ENCODE measurements at places on chromosomes 1 and 21.

DNA sequence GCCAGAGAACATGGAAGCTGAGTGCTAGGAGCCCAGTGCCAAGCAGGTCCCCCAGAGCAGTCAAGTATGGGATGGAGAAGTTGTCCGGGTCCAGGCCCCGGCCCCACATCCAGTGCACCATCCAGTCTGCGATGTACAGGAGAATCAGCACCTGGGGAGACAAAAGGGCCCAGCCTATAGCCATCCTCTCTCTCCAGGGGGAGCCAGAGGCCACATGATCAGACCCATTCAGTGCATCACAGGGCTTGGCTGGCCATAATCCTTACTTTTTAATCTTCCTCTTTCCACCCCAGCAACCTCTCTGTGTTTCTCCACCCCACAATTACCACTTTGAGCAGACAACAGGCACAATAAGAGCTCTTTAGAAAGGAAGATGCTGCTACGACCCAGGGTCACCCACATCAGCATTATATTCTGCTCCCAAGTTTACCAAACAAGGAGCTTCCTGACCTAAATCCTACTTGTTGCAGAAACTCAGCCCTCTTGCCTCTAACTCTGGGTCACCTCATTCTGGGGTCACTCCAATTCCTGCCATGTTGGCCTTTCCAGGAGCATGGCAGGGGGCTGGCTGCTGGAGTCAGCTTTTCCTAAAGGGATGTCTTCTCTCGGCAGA is 16.4 kb upstream of the RAB29 start:
- peak; percentile 71 for DNase-seq

- DNase-seq = no peak
Observed at GRCh38 chr1:5253036-5253435, 598.6 kb downstream of the AJAP1 start.

DNA sequence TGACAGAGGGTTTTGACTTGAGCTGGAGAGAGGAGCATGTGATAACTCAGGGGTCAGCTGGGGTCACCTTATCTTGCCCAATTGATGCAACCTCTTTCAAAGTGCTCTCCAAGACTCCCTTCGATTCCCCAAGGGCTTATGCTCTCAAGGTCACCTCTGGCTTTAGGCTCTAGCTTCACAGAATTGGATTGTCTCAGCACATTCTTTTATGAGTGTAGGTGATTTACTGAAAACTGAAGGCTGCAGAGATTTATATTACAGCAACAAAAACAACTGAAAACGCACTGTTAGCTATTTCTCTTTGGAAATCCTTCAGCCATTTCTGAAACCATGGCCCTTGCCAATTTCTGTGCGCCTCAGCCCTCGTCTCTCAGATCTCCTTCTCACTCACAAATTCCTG is 34.5 kb upstream of the MAP1LC3C start:
- no peak for DNase-seq

DNA sequence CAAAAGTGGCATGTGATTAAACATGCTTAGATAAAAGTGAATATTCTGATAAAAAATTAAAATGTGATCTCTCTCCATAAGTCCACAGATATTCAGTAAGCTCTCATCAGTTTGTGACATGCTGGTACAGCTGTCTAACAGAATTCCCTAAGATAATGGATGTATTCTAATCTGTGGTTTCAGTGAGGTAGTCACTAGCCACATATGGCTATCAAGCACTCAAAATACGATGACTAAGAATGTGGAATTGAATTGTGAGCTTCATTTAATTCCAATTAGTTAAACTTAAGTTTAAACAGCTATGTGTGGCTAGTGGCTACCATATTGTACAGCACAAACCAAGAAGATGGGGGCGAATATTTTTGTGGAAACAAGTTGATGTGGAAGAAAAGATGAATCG is 4.1 kb upstream of the REG4 start:
- DNase-seq = no peak

GRCh38 chr1:200409203-200409760 is 554 bp downstream of the ZNF281 start:
- DNase-seq = no peak

GRCh38 chr1:239178961-239179360 is 207.4 kb upstream of the CHRM3 start:
- DNase-seq = peak; percentile 5

DNA sequence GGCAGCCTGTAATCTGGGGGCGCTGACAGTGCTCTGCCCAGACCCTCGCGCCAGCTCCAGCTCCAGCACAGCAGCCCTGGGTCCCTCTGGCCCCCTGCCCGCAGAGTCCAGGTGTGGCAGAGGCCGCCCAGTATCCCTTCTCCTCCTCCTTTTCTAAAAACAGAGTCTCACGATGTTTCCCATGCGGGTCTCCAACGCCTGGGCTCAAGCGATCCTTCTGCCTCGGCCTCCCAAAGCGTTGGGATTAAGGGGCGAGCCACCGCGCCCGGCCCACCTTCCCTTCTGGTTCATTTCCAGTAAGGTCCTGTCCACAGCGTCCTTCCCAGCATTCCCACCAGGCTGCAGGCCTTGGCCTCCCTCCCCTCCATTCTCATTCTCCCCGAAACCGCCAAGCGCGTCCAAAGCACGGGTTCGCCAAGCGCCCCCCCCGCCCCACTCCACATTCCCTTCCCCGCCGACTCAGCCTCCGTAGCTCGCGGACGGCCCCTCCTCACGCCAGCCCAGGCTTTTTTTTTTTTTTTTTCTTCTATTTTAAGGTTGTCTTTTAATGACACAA is 2.0 kb upstream of the PCBP3 start:
- no peak for DNase-seq

DNA sequence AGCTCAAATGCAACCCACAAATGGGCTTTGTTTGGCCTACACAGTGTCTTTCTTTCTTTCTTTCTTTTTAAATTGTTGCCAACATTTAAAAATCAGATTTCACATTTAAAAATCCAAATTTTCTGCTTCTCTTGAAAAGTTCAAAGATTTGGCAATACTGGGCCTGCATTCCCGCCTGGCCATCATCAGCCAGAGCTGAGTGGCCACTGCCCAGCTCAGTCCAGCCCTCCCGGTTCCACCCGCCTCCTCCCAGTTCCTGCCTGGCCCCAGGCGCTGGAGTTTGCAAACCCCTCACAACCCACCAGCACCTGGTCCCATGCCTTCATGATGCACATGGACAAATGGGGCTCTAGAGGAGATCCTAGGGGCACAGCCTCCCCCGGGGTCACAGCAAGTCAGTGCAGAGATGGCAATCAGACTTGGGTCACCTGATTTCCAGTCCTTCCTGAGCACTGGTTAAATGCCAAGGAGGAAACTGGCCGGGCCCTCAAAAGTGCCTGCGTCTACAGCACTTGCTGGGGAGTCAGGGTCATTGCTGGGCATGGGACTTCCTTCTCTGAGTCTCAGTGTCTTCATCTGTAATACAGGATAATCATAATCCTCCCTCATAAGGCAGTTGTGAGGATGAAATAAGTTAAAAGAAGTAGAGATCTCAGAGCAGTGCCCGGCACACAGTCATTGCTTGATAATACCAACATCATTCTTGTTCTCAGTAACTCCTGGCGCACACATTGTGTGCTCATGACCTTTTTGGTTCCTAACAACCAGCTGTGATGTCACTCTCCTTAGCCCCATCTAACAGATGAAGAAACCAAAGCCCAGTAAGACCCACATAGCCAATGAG is 41.0 kb upstream of the LAPTM5 start:
- no peak for DNase-seq

DNA sequence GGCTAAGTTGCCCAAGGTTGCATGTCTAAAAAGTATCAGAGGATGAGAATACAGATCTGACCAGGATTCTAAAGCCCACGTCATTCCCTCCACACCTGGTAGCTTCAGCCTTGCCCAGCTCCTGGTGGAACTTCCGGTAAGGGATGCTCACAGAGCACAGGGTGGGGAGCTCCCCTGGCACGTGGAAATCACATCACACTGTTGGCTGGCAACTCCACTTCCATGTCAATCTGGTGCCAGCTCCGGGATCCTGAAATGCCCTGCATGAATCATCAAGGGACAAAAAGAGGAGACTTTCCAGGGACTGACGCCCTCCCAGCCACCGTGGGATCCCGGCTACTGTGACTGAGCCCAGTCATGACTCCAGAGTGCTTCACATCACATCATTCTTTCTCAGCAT is 12.4 kb upstream of the BCAR3 start:
- no peak for DNase-seq

DNA sequence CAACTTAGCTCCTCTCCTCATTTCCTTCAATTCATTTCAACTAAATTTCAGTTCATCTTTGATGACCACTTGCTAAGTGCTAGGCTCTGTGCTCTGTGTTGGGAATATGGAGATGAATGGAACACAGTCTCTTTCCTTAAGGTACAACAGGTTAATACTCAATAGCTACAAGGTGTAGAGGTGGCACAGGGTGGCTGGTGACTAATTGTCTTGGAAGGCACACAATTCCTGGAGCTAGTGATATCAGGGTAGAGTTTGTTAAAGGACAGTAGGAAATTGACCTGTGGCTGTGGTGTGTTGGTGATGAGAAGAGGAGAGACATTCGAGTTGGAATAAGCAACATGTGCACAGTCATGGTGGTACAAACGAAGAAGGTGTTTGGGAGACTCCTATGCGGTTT is 124.9 kb downstream of the RUNX1 start:
- no peak for DNase-seq

DNA sequence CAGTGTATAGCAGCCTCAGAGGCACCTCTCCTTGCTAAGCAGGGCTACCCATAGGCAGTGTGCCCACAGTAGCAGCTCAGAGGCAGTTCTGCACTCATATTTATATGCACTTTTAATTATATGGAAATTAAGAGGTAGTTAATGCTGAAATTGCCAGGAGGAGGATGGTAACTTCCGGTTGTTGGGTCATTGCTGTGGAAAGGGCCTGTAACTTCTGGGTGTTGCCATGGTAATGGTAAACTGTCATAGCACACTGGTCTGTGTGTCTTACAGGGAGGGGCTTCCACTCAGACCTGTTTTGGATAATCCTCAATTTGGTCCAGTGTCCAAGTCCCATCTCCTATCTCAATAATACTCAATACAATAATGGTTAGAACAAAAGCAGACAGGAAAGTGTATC is 7.6 kb downstream of the CFH start:
- DNase-seq = no peak

DNA sequence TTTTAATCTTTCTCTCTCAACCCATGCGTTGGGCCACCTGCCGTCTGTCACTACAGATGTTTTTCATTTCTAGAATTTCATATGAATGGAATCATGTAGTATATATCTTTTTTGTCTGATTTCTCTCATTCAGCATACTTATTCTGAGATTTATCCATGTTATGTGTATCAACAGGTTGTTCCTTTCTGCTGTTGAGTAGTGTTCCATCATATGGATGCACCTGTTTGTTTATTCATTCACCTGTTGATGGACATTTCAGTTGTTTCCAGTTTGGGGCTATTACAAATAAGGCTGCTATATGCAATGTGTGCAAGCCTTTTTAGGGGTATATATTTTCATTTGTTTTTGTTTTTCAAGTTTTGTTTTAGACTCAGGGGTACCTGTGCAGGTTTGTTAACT is 9.4 kb upstream of the SLC41A1 start:
- no peak for DNase-seq

DNA sequence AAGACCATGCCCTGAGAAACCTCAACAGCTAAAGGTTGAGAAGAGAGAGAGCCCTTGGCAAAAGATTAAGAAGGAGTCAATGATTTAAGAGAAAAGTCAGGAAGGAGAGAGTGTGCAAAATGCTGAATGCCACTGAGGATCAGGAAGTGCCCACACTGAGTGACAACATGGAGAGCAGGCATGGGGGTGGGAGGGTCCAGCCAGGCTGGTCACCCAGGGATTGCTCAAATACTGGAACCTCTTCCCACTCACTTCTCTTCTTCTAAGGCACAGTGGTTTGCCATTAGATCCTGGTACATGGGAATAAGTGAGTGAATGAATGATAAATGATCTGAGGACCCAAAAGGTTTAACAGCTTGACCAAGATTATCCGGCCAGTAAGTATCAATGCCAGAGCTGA is 11.1 kb downstream of the PRR9 start:
- no peak for DNase-seq

DNA sequence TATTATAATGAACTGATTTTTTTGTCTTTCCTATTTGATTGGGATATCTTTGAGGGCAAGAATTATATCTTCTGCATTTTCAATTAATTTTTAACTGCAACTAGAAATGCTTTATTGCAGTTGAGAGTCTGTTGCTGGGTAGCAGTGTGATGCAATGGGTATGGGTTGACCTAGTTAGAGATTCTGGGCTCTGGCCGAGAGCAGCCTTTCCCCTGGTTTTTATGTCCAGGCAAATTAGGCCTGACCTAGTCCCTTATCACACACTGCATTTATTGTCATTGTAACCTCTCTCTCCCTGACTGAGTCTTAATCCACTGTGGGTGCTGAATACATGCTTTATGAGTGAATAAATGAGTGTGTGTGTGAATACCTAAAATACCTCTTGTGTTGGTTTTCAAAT is 206.4 kb upstream of the PTGFR start:
- no peak for DNase-seq

GRCh38 chr1:44408212-44408582 is 3.1 kb downstream of the RNF220 start:
- DNase-seq = no peak

- DNase-seq = no peak
Observed at GRCh38 chr1:21497466-21498061, 11.7 kb upstream of the ALPL start.

DNA sequence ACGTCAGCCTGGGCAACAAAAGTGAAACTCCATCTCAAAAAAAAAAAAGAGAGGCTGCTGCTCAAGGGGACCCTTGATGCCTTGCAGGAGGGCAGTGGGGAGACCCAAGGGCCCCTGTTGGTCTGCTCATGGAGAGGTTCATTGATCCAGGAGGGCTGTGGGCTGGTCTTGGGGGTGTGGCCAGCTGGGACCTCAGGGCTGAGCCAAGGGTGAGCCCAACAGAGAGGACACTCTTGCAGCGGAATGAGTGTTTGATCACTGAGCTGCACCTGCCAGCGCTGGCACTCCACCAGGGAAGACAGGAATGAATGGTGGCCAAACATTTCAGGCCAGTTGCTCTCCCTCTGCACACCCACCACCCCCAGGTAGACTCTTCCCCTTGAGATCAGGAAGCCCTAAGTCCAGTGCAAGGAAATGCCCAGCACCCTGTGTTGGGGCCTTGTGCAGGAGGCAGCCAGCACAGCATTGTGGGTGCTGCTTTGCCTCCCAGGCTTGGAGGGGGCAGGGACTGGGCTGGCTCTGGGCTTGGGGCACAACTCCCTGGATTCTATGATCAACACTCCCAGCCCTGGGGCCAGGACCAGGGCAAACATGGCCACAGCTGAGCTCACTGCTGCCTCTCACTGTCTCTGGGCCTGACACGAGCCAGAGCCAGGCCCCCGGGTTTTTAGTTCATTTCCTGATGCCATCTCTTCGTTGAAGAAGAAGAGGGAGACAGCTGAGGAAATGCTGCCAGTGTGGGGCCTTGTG is 50.7 kb downstream of the IRF2BP2 start:
- no peak for DNase-seq

- no peak for DNase-seq
Observed at GRCh38 chr1:91537281-91537986, 36.8 kb downstream of the CDC7 start.

- no peak for DNase-seq
Observed at GRCh38 chr1:235047331-235047871, 81.2 kb downstream of the TOMM20 start.

DNA sequence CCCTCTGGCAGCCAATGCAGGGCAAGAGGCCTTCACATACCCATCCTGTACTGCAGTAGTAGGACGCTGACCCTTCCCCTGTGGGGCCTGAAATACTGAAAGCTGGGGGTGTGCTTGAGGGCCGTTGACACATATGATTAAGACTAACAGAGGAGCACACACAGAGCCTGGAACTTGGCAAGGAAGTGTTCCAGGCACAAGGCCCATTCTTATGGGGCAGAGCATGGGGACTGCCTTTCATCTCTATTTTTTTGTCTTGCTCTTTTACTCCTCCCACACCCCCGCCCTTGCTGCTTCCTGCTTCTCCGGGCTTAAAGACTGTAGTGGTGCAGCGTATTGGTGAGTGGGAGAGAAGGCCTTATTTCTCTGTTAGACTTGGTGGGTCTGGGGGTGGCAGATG is 137.4 kb downstream of the BACH1 start:
- no peak for DNase-seq
